ENCODE measurements at places on chromosomes 3 and 15.

DNA sequence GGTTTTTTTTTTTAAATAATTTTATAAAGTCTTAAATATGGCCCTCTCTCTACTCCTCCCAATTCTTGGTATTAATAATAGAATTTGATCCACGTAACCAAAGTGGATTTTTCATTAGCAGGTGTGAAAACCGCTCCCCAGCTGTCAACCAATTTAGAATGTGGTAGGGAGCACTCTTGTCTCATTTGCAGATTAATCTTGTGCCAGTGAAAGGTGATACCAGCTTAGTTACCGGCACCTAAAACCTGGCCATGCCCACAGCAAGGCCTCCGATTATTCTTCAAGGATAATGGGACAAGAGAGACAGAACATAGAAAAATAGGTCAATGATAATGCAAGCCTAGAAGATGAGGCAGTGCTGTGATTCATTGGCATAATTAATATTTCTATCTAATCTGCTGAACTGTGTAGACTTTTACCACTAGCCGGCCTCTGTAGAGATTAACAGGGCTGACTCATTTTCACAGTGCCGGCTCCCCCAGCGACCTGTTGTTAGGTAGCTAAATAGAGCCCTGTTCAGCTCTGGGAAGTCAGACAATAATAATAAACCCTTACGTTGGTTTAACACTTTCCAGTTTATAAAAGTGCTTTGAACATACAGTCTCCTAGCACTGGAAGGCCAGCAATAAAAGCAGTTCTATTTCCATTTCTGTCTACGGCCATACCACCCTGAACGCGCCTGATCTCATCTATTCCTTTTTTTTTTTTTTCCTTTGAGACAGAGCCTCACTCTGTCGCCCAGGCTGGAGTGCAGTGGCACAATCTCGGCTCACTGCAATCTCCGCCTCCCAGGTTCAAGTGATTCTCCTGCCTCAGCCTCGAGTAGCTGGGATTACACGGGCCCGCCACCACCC, 102.9 kb downstream of the SHQ1 start:
- no peak for DNase-seq

GRCh38 chr15:85592148-85592547, 202.6 kb downstream of the KLHL25 start:
- no peak for DNase-seq

DNA sequence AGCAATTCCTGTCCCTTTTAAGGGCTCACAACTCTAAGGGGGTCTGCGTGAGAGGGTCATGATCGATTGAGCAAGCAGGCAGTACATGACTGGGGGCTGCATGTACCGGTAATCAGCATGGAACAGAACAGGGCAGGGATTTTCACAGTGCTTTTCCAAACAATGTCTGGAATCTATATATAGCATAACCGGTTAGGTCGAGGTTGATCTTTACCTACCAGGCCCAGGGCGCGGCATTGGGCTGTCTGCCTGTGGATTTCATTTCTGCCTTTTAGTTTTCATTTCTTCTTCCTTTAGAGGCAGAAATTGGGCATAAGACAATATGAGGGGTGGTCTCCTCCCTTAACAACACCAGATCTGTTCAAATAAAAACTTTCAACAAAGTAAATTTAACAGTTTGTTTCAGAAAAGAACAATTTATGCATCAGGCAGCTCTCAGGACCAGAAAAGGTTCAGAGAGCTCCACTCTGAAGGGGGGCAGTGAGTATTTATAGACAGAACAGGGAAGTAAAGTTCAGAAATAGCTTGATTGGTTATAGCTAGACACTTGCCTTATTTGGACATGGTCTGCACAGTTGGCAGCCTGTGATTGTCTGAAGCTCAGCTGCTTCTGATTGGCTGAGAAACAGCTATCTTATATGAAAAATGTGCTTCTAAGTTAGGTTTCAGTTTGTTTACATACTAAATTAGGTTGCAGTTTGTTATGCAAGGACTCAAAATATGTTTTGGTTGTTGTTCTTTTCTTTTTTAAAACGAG, 17.2 kb upstream of the B4GALT4 start:
- DNase-seq, result no peak

- DNase-seq, result no peak
Measured at GRCh38 chr3:33417066-33417673, 23.0 kb downstream of the UBP1 start.

GRCh38 chr3:51355891-51356578, 29.1 kb upstream of the MANF start:
- DNase-seq, result no peak

DNA sequence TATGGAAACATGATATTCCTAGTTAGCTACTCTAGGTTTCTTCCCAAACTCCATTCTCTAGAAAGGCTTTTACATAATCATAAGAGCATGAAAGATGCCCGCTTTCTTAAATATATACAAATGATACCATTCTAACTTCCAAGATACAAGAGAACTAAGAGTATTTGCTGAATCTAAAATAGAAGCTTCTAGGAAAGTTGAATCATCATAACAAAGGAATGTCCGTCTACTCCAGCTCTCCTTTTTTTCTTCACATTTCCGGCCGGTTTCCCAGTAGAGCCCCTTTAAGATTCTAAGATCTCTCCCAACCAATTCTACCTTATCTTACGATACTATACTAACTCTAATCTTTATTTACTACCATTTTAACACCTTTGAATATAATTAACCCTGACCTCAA, 60.1 kb downstream of the RAD18 start:
- DNase-seq, result no peak

GRCh38 chr3:129530251-129530791, 1.9 kb downstream of the RHO start:
- no peak for DNase-seq

GRCh38 chr3:39639344-39640236, 169.8 kb upstream of the MYRIP start:
- no peak for DNase-seq

DNA sequence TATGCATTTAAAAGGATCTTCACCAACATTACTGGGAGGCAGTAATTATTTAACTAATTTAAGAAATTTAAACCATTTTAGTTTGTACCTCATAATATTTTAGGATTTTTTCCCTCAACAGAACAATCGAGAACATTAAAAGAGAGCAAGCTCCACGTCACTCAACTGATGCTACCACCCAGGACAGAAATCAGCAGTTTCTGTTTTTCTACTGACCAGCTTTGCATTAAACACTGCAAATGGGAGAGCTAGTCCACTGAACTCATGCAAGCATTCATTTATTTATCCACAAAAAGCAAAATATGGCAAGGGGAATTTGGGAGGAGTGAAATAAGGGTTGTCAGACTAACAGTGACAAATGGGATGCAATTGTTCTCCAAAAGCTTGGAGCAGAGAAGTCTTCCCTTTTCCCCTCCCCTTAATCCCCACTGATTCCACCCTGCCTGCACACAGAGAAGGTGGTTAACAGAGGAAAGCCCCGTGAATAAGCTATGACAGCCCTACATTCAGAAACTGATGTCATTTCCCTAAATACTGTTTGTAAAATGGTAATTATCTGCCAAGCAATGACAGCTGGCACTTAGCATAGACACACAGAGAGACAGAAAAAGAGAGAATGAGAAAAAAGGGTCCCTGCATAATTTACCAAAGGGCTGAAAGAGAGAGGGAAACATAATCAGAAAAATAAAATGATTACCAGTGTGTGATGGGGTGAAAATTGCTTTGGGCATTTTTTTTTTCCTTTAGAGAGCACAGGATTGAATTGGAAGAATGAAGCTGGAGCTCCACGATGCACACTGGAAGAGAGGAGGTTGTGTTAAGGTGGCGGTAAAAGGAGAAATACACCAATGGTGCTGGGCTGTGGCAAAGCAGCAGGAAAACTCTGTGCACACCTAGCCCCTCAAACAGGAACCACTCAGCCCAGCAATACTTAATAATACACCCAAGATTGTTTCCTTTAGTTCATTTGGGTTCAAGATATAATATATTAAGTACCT, 777.4 kb downstream of the TUSC7 start:
- DNase-seq, result no peak

GRCh38 chr3:109154979-109155378, 18.5 kb downstream of the C3orf85 start:
- DNase-seq, result no peak

GRCh38 chr3:143465666-143466065, 346.1 kb downstream of the CHST2 start:
- DNase-seq, result no peak

DNA sequence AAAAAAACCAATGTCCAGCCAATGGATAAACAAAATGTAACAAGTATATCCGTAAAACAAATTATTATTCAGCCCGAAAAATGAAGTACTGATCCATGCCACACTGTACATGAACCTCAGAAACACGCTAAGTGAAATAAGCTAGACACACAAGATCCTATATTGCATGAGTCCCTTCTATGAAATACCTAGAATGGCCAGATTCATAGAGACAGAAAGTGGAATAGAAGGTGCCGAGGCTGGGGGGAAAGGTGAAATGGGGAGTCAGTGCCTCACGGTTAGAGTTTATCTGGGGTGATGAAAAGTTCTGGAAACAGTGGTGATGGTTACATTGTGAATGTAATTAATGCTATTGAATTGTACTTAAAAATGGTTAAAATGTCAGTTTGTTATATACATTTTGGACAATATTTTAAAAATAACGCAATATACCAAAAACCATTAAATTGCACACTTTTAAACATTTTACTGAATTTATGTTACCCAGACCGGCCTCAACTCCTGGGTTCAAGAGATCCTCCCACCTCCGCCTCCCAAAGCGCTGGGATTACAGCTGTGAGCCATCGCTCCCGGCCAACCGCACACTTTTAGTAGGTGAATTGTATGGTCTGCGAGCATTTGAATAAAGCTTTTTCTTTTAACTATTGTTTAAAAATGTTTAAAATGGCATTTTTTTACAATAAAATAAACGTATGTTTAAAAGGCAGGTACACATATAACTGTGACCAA, 2.1 kb downstream of the RNF168 start:
- DNase-seq, result no peak

DNA sequence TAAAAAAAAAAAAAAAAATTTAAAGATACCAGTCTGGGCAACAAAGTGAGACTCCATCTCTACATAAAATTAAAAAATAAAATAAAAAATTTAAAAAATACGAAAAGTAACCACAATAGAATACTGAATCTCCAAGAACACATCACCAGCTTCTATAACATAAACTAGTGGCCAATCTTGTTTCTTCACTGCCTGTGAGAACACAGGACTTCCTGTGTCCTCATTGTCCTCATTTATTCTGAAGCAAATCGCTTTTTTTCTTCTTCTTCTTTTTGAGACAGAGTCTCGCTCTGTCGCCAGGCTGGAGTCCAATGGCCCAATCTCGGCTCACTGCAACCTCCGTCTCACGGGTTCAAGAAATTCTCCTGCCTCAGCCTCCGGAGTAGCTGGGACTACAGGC, 28.6 kb upstream of the RAB7A start:
- no peak for DNase-seq

GRCh38 chr3:59775761-59776325, 726.0 kb upstream of the CFAP20DC start:
- DNase-seq, result no peak

DNA sequence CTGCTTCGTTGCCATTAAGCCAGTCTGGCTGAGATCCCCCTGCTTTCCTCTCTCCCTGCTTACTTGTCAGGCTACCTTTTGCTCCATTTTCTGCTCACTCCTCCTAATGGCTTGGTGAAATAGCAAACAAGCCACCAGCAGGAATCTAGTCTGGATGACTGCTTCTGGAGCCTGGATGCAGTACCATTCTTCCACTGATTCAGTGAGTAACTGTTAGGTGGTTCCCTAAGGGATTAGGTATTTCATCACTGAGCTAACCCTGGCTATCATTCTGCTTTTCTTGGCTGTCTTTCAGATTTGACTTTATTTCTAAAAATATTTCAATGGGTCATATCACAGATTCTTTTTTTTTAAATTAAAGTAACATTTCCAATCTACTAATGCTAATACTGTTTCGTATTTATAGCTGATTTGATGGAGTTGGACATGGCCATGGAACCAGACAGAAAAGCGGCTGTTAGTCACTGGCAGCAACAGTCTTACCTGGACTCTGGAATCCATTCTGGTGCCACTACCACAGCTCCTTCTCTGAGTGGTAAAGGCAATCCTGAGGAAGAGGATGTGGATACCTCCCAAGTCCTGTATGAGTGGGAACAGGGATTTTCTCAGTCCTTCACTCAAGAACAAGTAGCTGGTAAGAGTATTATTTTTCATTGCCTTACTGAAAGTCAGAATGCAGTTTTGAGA, 25.0 kb downstream of the CTNNB1 start:
- no peak for DNase-seq

Data from activated CD8-positive, alpha-beta memory T cell treated with anti-CD3 and anti-CD28 coated beads for 1 hour (primary cell).